ENCODE measurements at places on chromosomes 5 and 9. TPM values are rescaled to one million over a fixed set of nuclear protein-coding genes. Genes with fewer than 3 reads are reported as not detected.

The PCDHGA10 gene
- total RNA-seq: 0.91 TPM

The FOXD4L4 gene
- total RNA-seq: not detected

The ORM2 gene
- not detected for total RNA-seq

The PDLIM4 gene
- 1.8 TPM for total RNA-seq

The SETX gene
- total RNA-seq: 17.3 TPM

The SLC27A6 gene
- 0.34 TPM for total RNA-seq

The CFAP77 gene
- not detected for total RNA-seq

The SLC25A2 gene
- total RNA-seq: not detected

- DNase-seq: no peak
- H3K4me3 ChIP-seq: no peak overlapping the region
- no peak overlapping the region for H3K27ac ChIP-seq
- H3K4me1 ChIP-seq: no peaks in the 10 kb centered on the region
- H3K36me3 ChIP-seq: no peaks in the 10 kb centered on the region
These were observed 90.4 kb downstream of the UBE2QL1 start for GRCh38 chr5:6539060-6539459.

GRCh38 chr5:107997338-107997980 lies 326.7 kb upstream of the EFNA5 start:
- H3K4me3 ChIP-seq: no peak overlapping the region
- no peaks in the 10 kb centered on the region for H3K36me3 ChIP-seq
- DNase-seq: no peak
- H3K4me1 ChIP-seq: no peaks in the 10 kb centered on the region
- H3K27ac ChIP-seq: no peak overlapping the region
- H3K27me3 ChIP-seq: no peaks in the 10 kb centered on the region

GRCh38 chr5:98573834-98574320 lies 199.6 kb upstream of the RGMB start:
- H3K27ac ChIP-seq: no peak overlapping the region
- H3K36me3 ChIP-seq: peaks cover 4% of the 10 kb centered on the region
- no peak for DNase-seq
- H3K4me1 ChIP-seq: peaks cover 32% of the 10 kb centered on the region
- H3K27me3 ChIP-seq: no peaks in the 10 kb centered on the region
- H3K4me3 ChIP-seq: no peak overlapping the region

GRCh38 chr5:14212838-14213237 lies 69.7 kb downstream of the TRIO start:
- peaks cover 11% of the 10 kb centered on the region for H3K27me3 ChIP-seq
- peaks cover 100% of the 10 kb centered on the region for H3K4me1 ChIP-seq
- H3K27ac ChIP-seq: peak overlapping the region; percentile 64
- H3K36me3 ChIP-seq: peaks cover 28% of the 10 kb centered on the region

DNA sequence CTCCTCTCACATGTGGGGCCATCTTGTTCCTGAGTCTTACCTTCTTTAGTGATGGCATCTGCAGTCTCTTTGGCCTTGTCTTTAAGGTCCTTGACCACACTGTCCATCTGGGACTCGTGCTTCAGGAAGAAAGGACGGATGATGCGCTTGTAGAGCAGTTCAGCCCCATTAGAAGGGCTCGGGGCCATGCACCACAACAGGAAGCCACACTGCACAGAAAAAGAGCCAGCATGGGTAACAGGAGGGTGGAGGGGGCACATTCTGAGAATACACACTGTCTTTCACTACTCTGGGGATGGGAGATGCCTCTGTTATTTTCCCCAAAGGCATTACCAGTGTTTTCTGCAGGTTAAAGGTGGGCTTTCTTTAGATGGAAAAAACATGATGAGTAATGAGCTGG lies 25.9 kb downstream of the SRP19 start:
- no peak overlapping the region for H3K27ac ChIP-seq
- DNase-seq: no peak
- H3K4me3 ChIP-seq: no peak overlapping the region
- H3K4me1 ChIP-seq: no peaks in the 10 kb centered on the region
- peaks cover 19% of the 10 kb centered on the region for H3K36me3 ChIP-seq

- no peak overlapping the region for H3K27ac ChIP-seq
- no peak overlapping the region for H3K4me3 ChIP-seq
- H3K36me3 ChIP-seq: no peaks in the 10 kb centered on the region
- peaks cover 15% of the 10 kb centered on the region for H3K27me3 ChIP-seq
These were observed 46.0 kb upstream of the SIMC1 start for GRCh38 chr5:176192094-176192721.

GRCh38 chr9:79263628-79264027 lies 308.1 kb upstream of the TLE4 start:
- peaks cover 1% of the 10 kb centered on the region for H3K27me3 ChIP-seq
- H3K4me3 ChIP-seq: no peak overlapping the region
- H3K36me3 ChIP-seq: peaks cover 7% of the 10 kb centered on the region
- no peak overlapping the region for H3K27ac ChIP-seq
- peaks cover 39% of the 10 kb centered on the region for H3K4me1 ChIP-seq
- DNase-seq: peak; percentile 41

GRCh38 chr9:124216474-124217176 lies 41.1 kb upstream of the NEK6 start:
- H3K27ac ChIP-seq: no peak overlapping the region
- DNase-seq: no peak
- peaks cover 45% of the 10 kb centered on the region for H3K4me1 ChIP-seq

DNA sequence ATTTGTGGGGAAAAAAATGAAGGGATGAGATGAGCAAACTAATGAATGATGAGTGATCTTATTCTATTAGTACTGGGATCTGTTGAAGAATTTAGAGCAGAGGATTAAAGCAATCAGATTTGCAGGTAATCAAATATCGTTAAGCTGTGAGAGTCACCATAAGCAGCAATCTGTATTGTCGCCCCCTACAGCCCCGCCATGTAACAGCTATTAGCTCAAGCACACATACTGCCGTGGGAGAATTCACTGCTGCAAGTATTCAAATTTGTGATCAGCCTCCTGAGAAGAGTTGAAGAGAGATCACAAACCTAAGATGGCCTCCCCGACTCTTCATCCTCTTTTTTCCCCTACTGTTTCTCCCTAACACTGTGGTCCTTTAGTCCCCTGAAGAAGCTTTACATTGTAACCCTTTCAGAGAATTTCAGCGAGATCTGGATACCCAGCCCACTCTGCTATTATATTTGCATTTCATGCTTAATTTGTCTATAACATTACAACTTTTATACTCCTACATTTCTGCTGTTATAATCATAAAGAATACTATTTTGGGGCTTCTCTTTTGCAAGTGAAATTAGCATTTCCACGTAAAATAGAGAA lies 28.5 kb upstream of the PHF24 start:
- no peak overlapping the region for H3K27ac ChIP-seq
- H3K27me3 ChIP-seq: peaks cover 39% of the 10 kb centered on the region
- H3K36me3 ChIP-seq: no peaks in the 10 kb centered on the region

GRCh38 chr9:99515895-99516656 lies 294.0 kb downstream of the SEC61B start:
- no peak overlapping the region for H3K4me3 ChIP-seq
- H3K27me3 ChIP-seq: peaks cover 5% of the 10 kb centered on the region
- no peak for DNase-seq
- H3K27ac ChIP-seq: no peak overlapping the region
- no peaks in the 10 kb centered on the region for H3K4me1 ChIP-seq

DNA sequence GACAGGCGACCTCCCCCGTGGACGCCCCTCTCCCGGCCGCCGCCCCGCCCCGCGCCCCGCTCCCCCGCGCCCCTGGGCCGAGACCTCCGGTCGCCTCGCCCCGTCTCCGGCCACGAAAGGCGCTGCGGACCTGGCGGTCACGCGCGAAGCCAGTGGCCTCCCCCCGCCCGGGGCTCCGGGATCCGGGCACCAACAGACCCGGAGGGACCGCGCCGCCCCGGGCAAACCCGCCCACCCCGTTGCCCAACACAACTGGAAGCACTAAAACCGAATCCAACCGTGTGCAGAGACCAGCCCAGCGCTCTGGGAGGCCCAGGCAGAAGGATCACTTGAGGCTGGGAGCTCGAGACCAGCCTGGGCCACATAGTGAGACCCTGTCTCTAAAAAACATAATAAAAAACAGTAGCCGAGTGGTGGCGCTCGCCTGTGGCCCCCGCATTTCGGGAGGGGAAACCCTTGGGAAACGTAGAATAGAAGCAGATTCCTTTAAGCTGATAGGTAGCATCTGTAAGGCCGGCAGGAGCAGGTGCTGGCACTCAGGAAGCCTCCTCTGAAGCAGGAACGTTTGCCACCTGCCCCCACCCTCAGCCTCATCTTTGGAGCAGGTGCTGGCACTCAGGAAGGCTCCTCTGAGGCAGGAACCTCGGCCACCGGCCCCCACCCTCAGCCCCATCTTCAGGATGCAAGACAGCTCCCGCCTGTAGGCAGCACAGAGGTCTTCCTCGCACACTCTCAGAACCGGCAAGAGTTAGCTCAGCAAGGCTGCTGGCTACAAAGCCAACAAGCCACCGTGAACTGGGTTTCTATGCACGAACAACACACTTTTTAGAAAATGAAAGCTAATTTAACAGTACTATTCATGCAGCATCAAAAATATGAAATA lies 4.6 kb upstream of the SLC9A3 start:
- H3K27me3 ChIP-seq: peaks cover 58% of the 10 kb centered on the region
- H3K27ac ChIP-seq: no peak overlapping the region
- H3K4me3 ChIP-seq: no peak overlapping the region

DNA sequence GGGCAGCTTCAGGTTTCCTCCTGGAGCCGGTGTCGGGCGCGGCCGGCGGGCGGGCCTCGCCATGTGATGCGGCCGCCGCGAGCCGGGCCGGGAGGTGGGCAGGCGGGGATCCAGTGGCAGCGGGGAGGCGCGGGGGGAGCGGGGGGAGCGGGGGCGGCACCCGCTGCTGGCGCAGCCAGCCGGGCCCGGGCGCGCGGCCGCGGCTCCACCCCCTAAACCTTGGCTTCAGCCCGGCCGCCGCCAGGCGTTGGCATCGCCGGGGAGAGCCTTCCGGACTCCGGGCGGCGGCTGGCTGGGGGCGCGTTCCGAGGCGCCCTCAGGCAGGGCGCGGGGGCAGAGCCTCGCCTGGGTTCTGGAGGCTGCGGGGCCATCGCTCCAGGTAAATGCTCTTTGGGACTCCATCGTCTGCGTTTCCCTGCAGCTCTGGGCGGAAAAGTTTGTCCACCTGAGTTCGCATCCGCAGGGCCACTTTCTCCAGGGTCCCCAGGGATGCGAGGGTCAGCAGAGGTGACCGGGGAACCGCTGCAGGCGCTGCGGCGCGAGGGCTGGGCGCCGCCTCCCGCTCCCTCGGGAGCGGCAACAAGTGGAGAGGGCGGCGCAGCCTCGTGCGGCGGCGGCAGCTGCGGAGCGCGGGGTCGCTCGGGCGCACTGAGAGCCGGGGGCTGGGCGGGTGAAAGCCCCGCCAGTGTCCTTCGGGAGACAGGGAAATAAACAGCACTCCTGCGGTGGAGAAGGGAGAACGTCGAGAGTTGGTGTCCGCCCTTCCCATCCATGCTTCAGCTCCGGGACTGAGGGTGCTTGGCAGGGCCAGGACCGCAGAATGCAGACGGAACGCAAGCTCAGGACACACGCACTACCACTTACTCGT lies at the start of gene ARHGEF28:
TSS of gene ARHGEF28 (plus strand) at position 253 of the 868 bp plus-strand sequence. CDS start 58,656 bp downstream, outside the sequence.
- peak within 1 kb of the TSS; percentile 62 for H3K27ac ChIP-seq
- peak; percentile 29 for DNase-seq
- peaks cover 1% of the 10 kb centered on the region for H3K27me3 ChIP-seq
- no peaks in the 10 kb centered on the region for H3K36me3 ChIP-seq
- H3K4me1 ChIP-seq: peaks cover 38% of the 10 kb centered on the region

DNA sequence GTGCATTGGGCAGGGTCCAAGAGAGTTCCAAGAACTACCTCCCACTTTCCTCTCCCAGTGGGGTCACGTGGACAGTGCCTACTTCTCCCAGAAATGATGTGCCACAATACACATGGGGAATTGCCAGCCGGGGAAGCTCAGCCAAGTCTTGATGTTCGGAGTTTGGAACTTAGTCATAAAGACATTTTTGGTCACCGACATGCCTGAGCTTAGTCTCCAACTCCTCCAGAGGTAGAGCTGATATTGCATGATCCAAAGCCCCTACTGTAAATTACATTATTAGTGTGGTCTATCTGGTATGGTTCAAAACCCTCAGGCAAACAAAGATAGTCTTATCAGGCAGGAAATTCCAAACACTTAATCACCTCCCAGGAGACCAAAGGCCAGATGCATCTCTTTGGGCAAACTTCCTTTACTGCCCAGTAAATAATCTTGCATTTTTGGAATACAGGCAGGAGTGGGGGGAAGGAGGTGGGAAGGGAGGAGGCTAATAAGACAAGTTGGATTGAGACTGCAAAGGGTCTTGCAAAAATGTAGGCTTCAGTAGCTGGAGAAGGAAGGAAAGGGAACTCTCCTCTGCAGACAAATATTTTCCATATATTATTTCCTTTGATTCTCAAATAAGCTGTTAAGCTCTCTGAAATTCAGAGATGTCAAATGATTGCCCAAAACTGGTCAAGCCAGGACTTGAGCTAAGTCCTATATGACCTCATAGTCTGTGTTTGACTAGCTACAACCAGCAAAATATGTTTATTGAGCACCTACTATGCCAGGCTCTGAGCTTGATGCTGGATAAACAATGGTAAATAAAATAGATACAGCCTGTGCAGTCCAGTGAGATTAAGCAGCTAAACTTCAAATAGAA lies 99.4 kb downstream of the DRD1 start:
- H3K4me3 ChIP-seq: no peak overlapping the region
- no peaks in the 10 kb centered on the region for H3K36me3 ChIP-seq
- H3K27me3 ChIP-seq: no peaks in the 10 kb centered on the region
- no peaks in the 10 kb centered on the region for H3K4me1 ChIP-seq

GRCh38 chr9:84061613-84062193 lies 81.1 kb downstream of the RMI1 start:
- H3K4me3 ChIP-seq: no peak overlapping the region
- DNase-seq: no peak
- H3K27ac ChIP-seq: no peak overlapping the region
- no peaks in the 10 kb centered on the region for H3K36me3 ChIP-seq
- peaks cover 2% of the 10 kb centered on the region for H3K27me3 ChIP-seq

DNA sequence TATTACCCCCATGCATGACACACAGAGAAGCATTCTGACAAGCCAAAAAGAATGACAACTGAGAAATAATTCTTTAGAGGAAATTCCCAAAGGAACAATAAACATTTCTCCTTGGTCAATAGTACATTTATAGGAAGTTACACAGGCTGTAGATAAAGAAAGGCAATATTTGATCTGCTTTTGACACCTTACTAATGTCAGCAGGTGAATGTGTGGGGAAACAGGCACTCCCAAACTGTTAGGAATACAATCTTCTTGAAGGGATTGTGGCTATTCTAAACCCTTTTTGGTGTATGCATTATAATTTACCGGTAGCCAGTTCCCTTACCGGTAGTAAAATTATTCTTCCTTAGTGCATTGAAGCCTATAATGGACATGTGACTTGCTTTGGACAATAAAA lies 116.1 kb upstream of the FTMT start:
- no peak for DNase-seq
- H3K4me3 ChIP-seq: no peak overlapping the region
- H3K4me1 ChIP-seq: no peaks in the 10 kb centered on the region
- no peak overlapping the region for H3K27ac ChIP-seq
- no peaks in the 10 kb centered on the region for H3K36me3 ChIP-seq
- no peaks in the 10 kb centered on the region for H3K27me3 ChIP-seq

- H3K4me1 ChIP-seq: peaks cover 17% of the 10 kb centered on the region
- peak; percentile 35 for DNase-seq
- peak overlapping the region; percentile 0 for H3K4me3 ChIP-seq
- peak overlapping the region; percentile 53 for H3K27ac ChIP-seq
- H3K27me3 ChIP-seq: no peaks in the 10 kb centered on the region
These were observed 72.8 kb downstream of the STARD4 start for GRCh38 chr5:111439473-111440075.

- peaks cover 4% of the 10 kb centered on the region for H3K27me3 ChIP-seq
- H3K4me3 ChIP-seq: no peak overlapping the region
- no peak overlapping the region for H3K27ac ChIP-seq
- peaks cover 17% of the 10 kb centered on the region for H3K36me3 ChIP-seq
These were observed 3.0 kb upstream of the CCNG1 start for GRCh38 chr5:163434401-163434866.

Data from HFFc6 (cell line).